Activated CD4-positive, alpha-beta memory T cell treated with anti-CD3 and anti-CD28 coated beads, Interleukin-2, amount 10 ng/mL, durations not matched to agents 7 days and 5 days (primary cell): ENCODE measurements at places on chromosomes 7 and 10.
A peak's percentile ranks its signal among the peaks of the same experiment; 100 is the strongest.

DNA sequence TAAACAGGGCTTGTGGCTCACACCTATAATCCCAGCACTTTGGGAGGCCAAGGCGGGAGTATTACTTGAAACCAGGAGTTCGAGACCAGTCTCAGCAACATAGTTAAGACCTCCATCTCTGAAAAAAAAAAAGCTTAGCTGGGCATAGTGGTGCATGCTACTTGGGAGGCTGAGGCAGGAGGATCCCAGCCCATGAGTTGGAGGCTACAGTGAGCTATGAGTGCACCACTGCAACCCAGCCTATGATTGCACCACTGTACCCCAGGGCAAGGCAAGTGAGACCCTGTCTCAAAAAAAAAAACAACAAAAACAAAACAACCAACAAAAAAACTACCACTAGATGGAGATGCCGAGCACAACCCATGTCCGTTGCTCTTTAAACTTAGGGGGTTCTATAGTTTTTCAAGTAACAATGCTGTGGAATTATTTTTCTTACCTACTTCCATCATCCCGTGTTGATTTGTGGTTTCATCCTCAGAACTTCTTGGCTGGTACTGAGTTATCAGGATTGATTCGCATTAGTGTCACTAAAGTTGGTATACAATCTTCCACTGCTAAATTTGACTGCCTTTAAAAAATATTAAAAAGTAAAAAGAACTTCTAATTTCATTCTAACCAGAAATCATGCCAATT, 12.2 kb upstream of the REPIN1 start:
- no peak for DNase-seq

- DNase-seq = no peak
These were observed 6.0 kb upstream of the CCDC136 start for GRCh38 chr7:128785738-128786137.

GRCh38 chr7:100991631-100992030, 22.3 kb downstream of the MUC12 start:
- DNase-seq = no peak

GRCh38 chr7:142478479-142479220, 220.8 kb upstream of the PRSS58 start:
- peak; percentile 42 for DNase-seq

GRCh38 chr10:70827086-70827757, 11.5 kb downstream of the SGPL1 start:
- DNase-seq = no peak

DNA sequence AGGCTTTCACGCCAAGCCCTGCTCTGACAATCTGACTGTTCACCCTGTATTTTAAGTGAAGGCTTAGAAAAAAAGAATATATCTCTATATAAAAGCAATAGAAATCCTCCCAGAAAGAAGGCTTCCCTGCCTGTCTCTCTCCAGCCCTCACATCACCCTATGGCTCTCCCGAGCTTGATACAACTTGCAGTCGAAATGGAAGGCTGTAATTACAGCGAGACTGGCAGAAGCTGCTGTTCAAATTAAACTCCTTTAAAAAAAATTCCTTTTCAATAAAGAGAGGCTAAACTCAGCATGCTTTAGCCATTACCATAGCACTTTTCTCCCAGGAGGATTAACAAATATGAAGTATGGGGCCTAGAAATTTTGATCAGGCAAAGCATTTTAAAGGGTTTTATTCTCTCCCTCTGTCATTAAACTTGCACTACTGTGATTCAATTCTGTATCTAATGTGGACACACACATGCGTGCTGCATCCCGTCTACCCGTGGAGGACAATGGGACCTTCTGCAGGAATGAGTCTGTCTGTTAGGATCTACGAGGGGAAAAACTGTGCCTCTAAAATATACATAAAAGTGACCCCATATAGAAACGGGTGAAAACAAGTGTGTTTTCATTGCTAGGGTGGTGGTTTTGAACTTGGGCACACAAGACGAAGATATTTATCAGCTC, 223.8 kb downstream of the USP6NL start:
- no peak for DNase-seq

DNA sequence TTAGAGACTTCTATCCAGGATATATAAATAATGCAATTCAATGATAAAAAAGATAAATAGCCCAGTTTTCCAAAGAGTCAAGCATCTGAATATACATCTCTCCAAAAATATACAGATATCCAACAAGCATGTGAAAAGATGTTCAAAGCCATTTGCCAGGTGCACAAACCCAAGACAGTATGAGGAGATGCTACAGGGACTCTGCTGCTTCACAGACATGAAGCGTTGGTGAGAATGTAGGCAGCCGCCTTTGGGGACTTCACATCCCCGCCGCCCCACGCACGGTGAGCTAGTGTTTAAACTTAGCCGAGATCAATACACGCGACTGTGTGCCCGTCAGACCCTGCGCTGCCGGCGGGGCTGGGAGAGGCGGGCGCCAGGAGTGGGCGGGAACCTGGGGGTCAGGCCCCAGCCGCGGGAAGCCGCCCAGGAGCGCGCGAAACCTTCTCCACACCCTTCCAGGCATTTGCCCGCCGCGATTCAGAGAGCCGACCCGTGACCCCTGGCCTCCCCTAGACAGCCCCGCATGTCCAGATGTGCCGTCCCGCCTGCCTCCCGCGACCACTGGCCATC, 927 bp upstream of the ALOX5 start:
- DNase-seq = no peak

DNA sequence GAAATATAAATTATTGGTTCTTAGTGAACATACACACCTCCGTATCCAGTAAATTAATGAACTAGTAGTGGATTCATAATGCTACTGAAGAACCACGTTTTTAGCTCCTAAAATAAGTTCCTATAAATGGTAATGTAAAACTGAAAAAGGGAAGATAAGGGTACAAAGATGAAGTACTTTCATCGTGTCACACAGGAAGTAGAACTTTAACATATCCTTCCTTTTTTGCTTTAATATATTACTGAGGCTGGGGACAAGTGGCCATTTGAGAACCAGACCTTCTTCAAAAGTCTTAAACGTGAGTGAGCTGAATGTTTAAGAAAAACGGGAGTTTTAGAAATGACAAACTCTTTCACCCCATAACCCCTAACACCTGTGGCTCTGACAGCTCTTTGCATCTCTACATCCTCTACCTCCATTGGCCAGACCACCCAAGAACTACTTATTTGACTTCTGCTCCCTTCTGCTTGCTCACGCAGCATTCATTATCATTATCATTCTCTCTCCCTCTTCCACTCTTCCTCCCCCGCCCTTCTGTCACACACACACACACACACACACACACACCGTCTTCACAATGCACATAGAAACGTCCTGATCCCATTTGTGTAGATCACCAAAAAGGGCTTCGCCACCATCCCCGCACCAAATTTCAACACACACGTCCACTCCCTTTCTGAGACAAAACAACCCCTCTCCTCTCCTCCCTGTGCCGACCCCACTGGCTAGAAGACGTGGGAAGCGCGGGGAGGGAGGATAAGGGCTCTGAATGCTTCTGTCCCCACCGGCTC, 677 bp downstream of the SKAP2 start:
- DNase-seq = peak; percentile 33

DNA sequence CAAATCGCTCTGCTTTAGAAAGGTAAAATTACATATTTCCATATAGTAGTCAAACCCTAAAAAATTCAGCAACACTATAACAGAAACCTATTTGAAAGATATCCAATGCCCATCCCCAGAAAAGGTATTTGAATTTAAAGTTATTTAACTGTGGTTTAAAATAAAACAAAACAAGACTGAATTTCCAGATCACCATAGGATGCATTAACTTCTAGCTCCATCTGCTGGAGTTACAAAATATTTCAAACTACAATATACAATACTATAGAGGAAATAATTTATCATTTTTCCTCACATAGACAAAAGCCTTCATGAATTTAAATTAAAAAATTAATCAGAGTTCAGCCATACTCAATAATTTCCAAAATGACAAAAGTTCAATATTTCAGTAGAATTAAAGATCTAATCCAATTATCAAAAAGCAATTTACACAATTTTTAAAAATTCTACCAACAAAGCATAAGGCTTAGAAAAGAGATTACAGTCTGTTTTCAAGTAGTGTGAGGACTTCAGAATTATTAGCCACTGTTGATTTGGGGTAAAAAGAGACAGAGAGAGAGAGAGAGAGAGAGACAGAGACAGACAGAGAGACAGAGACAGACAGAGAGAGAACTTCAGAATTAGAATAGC, 75.9 kb downstream of the LMBR1 start:
- no peak for DNase-seq

GRCh38 chr10:111298031-111298430, 221.2 kb downstream of the ADRA2A start:
- DNase-seq = no peak

DNA sequence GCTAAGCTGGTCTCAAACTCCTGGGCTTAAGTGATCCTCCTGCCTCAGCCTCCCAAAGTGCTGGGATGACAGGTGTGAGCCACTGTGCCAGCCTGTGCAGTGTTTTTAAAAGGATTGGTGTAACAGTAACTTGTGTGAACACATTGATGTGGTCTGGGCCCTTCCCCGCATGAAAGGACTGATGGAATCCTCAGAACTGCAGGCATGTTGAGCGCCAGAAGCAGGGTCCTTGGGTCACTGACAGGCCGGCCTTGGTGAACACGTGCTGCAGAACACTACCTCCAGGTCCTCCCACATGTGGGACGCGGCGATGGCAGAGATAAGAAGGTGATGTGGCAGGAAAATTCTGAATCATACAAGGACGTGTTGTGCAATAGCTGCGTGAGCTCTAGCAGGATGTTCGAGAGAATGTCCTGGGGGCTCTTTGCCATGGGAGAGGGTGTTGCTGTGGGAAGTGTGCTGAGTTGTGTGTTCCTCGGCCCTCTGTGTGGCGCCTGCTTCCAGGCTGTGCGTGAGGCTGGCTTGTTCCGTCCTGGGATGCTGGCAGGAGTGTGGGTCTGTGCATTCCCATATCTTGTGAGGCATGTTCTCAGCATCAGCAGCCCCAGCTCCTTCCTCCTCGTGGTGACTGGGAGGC, 68.2 kb downstream of the DNAJB6 start:
- peak; percentile 39 for DNase-seq
